Lower lobe of right lung (tissue), 2 donors: ENCODE measurements at places on chromosomes 11 and 22. TPM values are rescaled to one million over a fixed set of nuclear protein-coding genes. Genes with fewer than 3 reads are reported as not detected.

GLYAT gene
- not detected for total RNA-seq

- no peaks in the 10 kb centered on the region for H3K4me1 ChIP-seq
- no peak overlapping the region for H3K4me3 ChIP-seq
- no peak overlapping the region for H3K27ac ChIP-seq
- no peak for DNase-seq
Observed at GRCh38 chr11:376531-377173, 7.4 kb downstream of the B4GALNT4 start.

DNA sequence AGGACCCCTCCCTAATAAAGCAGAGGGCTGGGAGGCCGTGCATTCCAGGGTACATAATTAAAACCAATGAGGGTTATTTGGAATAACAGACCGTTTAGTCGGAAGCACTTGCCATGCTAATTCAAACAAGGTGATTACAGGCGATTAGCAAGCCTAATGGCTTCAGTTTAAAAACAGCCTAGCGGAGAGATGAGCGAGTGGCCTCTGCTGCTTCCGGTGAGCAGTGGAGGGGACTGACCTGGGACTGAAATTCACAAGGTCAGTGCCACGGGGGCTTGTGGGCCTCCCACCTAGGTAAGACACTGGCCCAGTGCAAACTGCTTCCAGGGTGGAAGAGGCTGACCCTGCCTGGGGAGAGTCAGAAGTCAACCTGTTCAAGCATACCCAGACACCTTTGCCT lies 56.8 kb upstream of the ALX4 start:
- no peaks in the 10 kb centered on the region for H3K36me3 ChIP-seq
- peaks cover 19% of the 10 kb centered on the region for H3K27me3 ChIP-seq
- no peak overlapping the region for H3K27ac ChIP-seq
- H3K4me3 ChIP-seq = no peak overlapping the region

DNA sequence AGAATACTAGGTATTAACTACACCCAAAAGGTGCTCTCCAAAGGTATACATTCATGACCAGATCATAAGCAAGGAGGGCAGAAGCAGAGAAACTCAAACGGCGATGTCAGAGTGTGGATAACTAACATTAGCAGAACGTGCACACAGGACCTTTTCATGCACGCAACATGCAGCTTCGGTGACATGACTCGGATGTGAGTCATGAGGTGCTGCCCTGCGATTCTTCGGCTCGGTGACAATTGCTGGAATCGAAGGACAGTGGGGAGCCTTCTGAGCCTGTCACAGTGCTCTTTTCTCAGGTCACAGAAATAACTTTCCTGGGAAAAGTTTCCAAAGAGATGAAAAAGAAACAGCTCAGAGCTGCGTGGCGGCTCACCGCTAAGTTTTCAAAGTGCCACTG lies 418.5 kb upstream of the SYN3 start:
- no peaks in the 10 kb centered on the region for H3K4me1 ChIP-seq
- H3K4me3 ChIP-seq = no peak overlapping the region
- H3K27ac ChIP-seq = no peak overlapping the region
- H3K36me3 ChIP-seq = no peaks in the 10 kb centered on the region
- no peak for DNase-seq

MAML2 gene
- 31.5 TPM for total RNA-seq

HBE1 gene
- total RNA-seq = not detected
